ENCODE measurements at places on chromosomes 1 and 21. TPM values are rescaled to one million over a fixed set of nuclear protein-coding genes. Genes with fewer than 3 reads are reported as not detected.

Gene CELA2A
- total RNA-seq: not detected

Gene ERMAP
- 3.1 TPM for total RNA-seq

- DNase-seq: no peak
These were observed 776 bp upstream of the TNFRSF9 start for GRCh38 chr1:7941437-7941793.

Gene NPHS2
- total RNA-seq: not detected

Gene C8A
- total RNA-seq: not detected

GRCh38 chr1:174815474-174815908 lies 184.3 kb upstream of the CACYBP start:
- no peak for DNase-seq

- DNase-seq: no peak
These were observed 93.4 kb upstream of the SOD1 start for GRCh38 chr21:31566064-31566463.

GRCh38 chr1:241531195-241532161 lies 700 bp upstream of the KMO start:
- no peak for DNase-seq

DNA sequence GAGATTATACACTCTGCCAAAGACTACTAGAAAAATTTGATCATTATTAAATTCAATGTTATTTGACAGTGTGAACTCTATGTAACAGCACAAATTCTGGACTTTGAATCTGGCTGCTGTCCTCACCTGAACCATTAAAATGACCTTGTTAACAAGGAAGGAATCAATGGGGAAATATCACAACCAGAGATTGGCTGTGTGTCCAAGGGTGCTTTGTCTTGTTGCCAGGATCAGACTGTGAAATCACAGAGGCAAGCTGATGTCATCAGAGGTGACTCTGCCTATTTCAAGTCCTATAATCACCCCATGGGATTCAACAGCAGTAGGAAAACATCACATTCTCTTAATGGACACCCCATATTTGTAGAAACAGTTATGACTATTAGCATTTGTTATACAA lies 46.8 kb downstream of the ADAMTS5 start:
- DNase-seq: no peak

Measured in activated naive CD8-positive, alpha-beta T cell treated with anti-CD3 and anti-CD28 coated beads for 36 hours (primary cell).